ENCODE measurements at places on chromosomes 7 and 10. TPM values are rescaled to one million over a fixed set of nuclear protein-coding genes. Genes with fewer than 3 reads are reported as not detected.

GRCh38 chr7:93194386-93194785 is 31.9 kb downstream of the HEPACAM2 start:
- no peak for DNase-seq

- no peak for DNase-seq
Observed at GRCh38 chr7:143280566-143280965, 4.2 kb upstream of the TMEM139 start.

DNA sequence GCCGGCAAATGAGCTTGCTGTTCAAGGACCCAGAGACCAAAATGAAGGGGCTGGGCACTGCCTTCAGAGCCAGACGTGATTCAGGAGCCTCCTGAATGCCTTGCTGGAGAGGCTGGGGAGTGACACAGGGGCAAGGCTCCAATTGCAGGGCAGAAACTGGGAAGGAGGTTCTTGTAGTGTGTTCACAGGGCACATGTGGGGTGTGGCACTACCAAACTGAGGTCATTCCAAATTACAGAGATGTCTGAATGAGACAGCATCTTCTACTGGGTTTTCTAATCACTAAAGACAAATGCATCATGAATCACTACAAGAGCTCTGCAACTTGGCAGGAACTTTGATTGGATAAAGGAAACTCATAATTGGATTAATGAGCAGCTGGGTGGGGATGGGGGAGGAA is 17.8 kb downstream of the CRTAC1 start:
- no peak for DNase-seq

Gene DUSP5
- polyA plus RNA-seq: 11.3 TPM

DNA sequence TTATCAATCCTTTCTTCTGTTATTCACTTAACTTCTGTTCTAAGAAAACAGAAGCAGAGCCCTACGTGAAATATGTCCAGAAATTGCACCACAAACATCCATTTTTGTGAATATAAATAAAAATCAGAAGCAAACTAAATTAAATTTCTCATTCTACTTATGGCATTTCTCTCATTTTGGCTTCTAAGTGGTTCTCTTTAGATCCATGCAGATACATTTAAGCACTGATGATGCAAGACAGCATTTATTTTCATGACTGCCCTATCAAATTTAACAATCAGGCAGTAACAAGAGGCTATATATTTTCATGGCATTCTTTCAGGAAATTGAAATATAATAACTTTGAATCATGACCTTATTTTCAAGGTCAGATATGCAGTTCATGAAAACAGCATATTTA is 1049.6 kb downstream of the GRM8 start:
- DNase-seq: no peak

GRCh38 chr7:133059263-133059662 is 22.6 kb downstream of the CHCHD3 start:
- no peak for DNase-seq

Gene JMJD1C
- 90.6 TPM for polyA plus RNA-seq

Data from left renal cortex interstitium (tissue), 4 donors.